KBM-7 (cell line): ENCODE measurements at places on chromosomes 2 and 18.
A peak's percentile ranks its signal among the peaks of the same experiment; 100 is the strongest.

DNA sequence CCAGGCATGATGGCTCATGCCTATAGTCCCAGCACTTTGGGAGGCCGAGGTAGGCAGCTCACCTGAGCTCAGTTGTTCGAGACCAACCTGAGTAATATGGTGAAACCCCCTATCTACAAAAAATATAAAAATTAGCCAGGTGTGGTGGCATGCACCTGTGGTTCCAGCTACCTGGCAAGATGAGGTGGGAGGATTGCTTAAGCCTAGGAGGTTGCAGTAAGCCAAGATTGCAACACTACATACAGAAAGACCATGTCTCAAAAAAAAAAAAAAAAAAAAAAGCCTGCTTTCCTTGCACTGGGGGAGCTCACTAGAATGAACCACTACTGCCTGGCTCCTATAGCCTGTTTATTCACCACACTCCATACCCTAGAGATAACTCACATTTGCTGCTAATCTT lies 7.4 kb upstream of the MAT2A start:
- DNase-seq: no peak

DNA sequence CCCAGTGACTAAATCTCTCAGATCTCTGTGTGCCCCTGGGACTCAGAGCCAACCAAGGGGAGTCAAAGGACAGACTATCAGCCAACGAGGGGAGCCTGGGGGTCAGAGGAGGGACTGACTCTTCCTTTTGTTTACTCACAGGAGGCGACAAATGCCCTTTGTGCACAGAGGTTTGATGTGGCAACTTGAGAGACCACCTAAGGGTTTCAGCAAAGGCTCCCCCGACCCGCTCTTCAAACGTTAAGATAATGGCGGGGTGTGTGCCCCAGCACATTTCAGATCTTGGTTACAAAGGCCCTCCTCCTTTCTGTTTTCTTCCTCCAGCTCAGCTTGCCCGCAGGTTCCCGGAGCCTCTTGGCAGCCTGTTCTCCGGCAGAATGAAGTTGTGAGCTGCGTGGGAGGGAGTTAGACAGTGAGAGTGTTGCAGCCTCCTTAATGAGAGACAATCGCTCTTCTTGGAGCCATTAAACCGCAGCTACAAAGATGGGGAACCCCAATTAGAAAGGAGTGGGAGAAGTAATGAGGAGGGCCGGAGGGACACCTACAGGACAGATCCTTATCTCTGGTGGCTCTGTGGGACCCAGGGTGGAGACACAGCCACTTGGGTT lies 76.2 kb downstream of the KIAA2012 start:
- peak; percentile 54 for DNase-seq

DNA sequence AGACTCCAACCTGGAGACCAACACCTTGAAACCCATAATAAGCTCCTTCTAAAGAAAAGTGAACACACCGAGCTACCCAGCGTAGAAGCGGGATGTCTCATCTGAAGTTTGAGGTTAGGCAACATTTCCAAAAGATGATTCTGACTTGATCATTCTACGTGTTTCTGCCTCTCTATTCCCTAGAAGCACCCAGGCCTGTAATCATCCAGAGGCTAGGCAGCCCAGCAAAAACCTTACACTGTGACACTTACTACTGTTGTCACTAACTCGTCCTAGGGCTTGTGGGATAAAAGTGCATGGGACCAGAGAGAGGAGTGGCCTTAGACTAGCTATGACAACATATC lies 1.4 kb downstream of the ZBTB14 start:
- no peak for DNase-seq

DNA sequence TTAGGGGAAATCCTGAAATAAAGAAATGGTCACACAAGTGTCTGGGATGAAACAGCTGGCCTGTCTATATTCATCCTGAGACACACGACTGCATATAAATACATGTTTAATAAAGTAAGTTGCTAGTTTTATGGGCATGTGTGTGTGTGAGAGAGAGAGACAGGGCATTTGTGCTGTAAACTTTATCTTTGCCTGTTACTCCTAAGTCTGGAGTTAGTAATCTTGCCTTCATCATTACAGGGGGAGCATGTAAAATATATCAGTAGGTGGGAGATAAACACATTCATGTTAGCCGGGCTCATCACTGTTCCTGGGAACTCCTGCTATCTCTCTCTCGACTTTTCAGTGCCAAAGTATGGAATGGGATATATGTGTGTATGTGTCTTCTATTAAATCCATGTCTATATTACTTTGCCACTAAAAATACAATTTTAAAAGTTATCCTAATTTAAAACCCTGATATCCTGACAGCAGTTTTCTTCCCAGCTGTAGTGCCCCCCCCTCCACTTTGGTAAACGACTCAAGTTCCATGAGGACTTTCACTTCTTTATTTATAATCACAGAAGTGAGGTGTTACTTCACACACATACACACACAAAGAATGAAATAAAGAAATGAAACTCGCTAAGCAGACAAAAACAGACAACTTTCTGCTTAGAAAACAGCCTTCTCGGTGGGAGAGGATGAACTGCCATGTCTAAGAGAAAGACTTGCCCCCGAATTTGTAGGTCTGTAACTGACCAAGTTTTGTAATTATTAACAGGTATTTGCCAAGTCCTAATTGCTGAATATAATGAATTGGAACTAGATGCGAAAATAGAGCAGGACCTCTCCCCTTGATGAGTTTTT lies 947 bp downstream of the ZEB2 start:
- peak; percentile 33 for DNase-seq

- no peak for DNase-seq
These were observed 20.7 kb downstream of the PPP1CB start for GRCh38 chr2:28772351-28772750.

DNA sequence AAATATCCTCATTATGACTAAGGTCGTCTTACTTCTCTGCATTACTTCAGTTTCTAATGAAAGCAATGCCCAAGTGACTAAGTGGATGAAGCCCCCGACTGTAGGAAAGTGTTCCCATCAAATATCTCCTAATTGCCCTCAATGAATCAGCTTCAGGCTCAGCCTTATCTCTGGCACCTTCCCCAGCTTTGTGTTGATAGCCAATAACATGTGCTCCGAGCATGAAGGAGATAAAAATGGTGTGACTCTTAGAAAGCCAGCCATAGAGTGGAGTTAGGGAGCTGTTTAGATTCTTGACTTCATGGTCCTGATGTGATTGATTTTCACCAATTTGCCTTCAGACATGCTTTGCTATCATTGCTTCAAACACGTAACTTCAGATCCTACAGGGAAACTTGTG lies 339.2 kb upstream of the NRP2 start:
- DNase-seq: no peak
